ENCODE measurements at places on chromosomes 3 and 15.

DNA sequence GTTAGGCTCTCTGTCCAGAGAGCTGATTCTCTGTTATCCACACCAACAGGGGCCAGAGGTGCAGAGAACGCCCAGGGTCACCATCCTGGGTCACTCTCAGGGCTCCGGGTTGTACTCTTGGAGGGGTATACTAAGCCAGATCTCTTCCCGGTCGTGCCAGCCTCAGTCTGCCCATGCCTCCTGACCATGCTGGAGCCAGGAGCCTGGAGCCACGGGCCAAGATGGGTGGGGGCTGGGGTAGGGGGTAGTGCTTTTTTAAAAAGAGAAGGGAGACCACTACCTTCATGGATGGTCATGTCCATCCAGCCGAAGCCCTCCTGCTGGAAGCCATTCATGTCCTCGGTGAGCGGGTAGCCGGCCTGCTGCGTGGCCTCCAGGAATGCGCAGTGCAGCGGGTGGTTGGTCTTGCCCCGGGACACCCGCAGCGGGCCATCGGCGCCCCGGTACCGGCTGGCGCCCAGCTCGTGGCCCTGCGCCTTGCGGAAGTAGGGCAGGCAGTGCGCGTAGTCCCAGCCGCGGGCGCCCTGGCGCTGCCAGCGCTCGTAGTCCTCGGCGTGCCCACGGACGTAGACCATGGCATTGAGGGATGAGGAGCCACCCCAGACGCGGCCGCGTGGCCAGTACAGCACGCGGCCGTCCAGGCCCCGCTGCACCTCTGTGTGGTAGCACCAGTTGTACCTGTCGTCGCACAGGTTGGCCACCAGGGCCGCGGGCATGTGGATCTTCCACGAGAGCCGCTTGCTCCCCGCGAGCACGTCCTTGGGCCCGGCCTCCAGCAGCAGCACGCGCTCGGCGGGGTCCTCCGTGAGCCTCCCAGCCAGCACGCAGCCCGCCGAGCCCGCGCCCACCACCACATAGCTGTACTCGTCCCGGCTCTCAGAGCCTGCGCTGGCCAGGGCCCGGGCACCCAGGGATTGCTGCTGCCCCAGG, 22.9 kb downstream of the CHDH start:
- no peak overlapping the region for H3K27ac ChIP-seq
- H3K27me3 ChIP-seq = no peaks in the 10 kb centered on the region
- H3K4me3 ChIP-seq = no peak overlapping the region
- DNase-seq = no peak
- H3K4me1 ChIP-seq = no peaks in the 10 kb centered on the region
- H3K36me3 ChIP-seq = no peaks in the 10 kb centered on the region

DNA sequence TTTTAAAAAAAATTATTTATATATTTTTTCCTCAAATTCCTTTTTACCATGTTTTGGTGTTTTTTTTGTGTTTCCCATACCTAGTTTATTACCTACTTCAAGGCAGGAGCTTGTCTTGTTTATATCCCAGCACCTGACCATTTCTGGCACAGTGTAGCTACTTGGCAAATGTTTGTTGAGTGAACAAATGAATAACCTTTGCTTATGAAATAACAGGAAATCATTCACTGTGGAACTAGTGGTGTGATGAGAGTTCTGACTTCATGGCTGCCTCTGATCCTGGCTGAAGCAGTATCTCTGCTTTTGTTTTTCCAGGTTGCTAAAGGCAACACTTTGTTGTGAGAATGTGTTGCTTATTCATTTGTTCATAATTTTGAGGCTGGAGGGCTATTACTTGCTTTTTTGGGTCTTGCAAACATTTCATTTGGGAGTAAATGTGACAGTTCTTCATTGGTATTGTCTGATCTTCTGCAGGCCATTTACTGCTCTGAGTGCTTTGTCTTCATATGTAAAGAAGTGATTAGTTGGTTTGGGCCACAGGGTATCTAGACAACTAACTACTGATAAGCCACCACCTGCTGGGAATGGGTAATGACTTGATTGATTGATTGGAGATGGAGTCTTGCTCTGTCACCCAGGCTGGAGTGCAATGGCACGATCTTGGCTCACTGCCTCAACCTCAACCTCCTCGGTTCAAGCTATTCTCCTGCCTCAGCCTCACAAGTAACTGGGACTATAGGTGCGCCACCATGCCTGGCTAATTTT, 5.7 kb downstream of the RAD54L2 start:
- no peaks in the 10 kb centered on the region for H3K27me3 ChIP-seq
- peaks cover 16% of the 10 kb centered on the region for H3K36me3 ChIP-seq
- H3K4me1 ChIP-seq = peaks cover 30% of the 10 kb centered on the region
- H3K27ac ChIP-seq = no peak overlapping the region
- DNase-seq = no peak

- peaks cover 26% of the 10 kb centered on the region for H3K36me3 ChIP-seq
- peaks cover 42% of the 10 kb centered on the region for H3K4me1 ChIP-seq
- H3K4me3 ChIP-seq = no peak overlapping the region
- no peak for DNase-seq
Observed at GRCh38 chr3:15768421-15769255, 29.1 kb downstream of the ANKRD28 start.

- no peak overlapping the region for H3K4me3 ChIP-seq
- no peak overlapping the region for H3K27ac ChIP-seq
- peaks cover 2% of the 10 kb centered on the region for H3K27me3 ChIP-seq
Observed at GRCh38 chr3:55322638-55323037, 164.5 kb downstream of the WNT5A start.

- H3K36me3 ChIP-seq = no peaks in the 10 kb centered on the region
- H3K4me1 ChIP-seq = peaks cover 6% of the 10 kb centered on the region
- no peak for DNase-seq
- H3K27me3 ChIP-seq = peaks cover 11% of the 10 kb centered on the region
- no peak overlapping the region for H3K4me3 ChIP-seq
- no peak overlapping the region for H3K27ac ChIP-seq
Observed at GRCh38 chr15:51223771-51224229, 114.6 kb downstream of the CYP19A1 start.

DNA sequence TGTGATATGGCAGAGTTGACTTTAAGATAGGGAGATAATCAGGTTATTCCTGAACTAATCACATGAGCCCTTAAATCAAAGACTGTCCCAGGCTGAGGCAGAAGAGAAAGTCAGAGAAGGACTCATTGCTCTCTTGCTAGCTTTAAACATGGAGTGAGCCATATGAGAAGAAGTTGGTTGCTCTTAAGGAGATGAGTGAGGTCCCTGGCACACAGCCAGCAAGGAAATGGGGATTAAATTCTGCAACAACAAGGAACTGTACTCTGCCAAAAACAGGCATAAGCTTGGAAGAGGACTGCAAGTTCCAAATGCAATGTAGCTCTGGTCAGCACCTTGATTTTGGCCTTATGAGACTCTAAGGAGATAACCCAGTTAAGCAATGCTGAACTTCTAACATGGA, 457.0 kb downstream of the PLOD2 start:
- no peak overlapping the region for H3K4me3 ChIP-seq
- H3K36me3 ChIP-seq = no peaks in the 10 kb centered on the region
- H3K4me1 ChIP-seq = no peaks in the 10 kb centered on the region
- DNase-seq = no peak

- no peaks in the 10 kb centered on the region for H3K4me1 ChIP-seq
- H3K4me3 ChIP-seq = no peak overlapping the region
- H3K27ac ChIP-seq = no peak overlapping the region
- H3K27me3 ChIP-seq = no peaks in the 10 kb centered on the region
- no peak for DNase-seq
Observed at GRCh38 chr15:99662903-99663302, 70.3 kb downstream of the LYSMD4 start.

GRCh38 chr3:183393625-183394024, 34.8 kb downstream of the MCF2L2 start:
- H3K4me3 ChIP-seq = no peak overlapping the region
- H3K27me3 ChIP-seq = no peaks in the 10 kb centered on the region
- no peaks in the 10 kb centered on the region for H3K36me3 ChIP-seq
- no peak for DNase-seq
- H3K27ac ChIP-seq = no peak overlapping the region
